Mesothelial cell of epicardium (in vitro differentiated cells): ENCODE measurements at places on chromosomes 2 and 18.

- no peak for DNase-seq
These were observed 94.8 kb downstream of the GFPT1 start for GRCh38 chr2:69292256-69292655.

GRCh38 chr18:43772907-43773306 lies 495.6 kb upstream of the SYT4 start:
- no peak for DNase-seq

DNA sequence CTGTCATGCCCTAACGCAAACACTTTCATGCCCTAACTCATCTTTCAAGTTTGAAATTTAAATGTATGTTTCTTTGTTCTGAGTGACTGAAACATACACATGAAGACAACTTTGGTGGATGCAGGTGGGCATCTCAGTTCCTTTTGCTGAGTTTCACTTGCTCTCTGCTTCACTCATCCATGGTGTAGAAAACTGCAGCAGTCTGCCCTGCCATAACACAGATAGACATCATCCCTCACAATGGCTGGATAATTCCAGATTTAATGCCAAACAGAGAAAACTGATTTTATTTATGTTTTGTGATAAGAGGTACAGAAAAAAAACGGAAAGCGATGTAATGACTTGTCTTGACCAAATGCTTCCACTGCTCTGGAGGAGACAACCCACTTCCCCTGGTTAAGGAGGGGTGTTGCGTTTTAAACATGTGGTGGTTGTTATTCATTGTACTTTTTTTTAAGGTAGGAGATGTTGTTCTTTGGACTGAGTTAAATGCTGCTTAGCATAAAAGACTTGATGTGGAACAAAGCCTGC lies 70.4 kb downstream of the RHBDD1 start:
- DNase-seq, result no peak

- no peak for DNase-seq
These were observed 69.2 kb downstream of the CD28 start for GRCh38 chr2:203775684-203776083.

GRCh38 chr2:23268467-23269263 lies 116.3 kb upstream of the KLHL29 start:
- no peak for DNase-seq

DNA sequence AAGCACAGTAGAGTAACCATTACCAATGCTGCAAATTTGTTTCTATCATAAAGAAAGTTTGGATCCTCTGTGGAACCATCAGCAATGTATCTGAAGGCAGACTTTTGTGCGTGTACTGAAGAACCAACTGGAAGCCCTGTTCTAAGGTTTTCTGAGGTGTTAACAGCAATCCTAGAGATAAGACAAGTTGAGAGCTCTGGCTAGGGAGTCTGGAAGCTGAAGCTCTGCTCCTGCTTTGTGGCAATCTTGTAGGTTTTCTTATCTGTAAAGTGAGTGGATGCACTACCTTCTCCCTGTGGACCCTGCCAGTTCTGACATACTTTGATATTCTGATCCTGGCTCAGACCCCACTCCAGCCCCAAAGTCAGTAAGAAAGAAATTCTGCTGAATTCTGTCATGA lies 171.2 kb upstream of the SLC14A2 start:
- no peak for DNase-seq

GRCh38 chr2:198232281-198232680 lies 427.9 kb downstream of the PLCL1 start:
- DNase-seq, result no peak

GRCh38 chr18:45670281-45670962 lies 53.6 kb upstream of the SLC14A1 start:
- no peak for DNase-seq

DNA sequence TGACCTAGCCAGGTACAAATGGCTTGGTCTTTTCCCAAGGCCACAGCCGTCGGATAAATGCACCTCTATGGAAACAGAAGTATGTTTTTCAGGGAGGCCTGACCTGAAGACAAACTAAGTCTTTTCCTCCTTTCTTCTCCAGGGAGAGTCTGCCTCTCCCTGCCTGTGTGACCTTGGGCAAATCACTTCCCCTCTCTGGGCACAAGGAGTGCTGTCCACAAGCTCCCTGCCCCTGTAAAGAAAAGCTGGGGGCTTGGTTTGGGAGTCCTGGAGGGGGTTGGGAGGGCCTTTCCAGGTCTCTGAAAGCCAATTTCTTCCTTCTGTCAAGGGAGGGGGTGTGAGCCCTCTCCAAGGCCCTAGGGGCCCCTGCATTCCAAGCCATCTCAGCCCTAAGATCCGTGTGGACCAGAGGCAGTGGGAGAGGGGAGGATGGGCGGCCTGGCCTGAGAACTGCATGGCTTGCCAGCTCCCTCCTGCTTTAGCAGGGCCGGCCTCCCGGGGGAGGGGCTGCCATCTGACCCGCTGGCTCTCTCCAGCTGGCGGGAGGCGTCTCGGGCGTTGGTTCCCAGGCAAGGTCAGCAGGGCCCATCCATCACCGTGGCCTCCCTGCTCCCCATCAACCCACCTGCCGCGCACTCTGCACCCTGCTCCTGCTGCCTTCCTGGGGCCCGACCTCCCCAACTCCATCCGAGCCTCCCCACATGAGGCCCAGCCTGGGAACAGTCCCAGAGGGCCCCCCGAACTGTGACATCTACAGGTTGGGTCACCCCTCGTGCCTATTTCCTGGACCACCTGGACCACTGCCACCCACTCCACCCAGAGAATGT lies 61.4 kb downstream of the SMAD7 start:
- no peak for DNase-seq

GRCh38 chr2:133927894-133928293 lies 326.0 kb upstream of the MGAT5 start:
- no peak for DNase-seq

GRCh38 chr2:239192456-239192855 lies 208.4 kb downstream of the HDAC4 start:
- peak; percentile 25 for DNase-seq

DNA sequence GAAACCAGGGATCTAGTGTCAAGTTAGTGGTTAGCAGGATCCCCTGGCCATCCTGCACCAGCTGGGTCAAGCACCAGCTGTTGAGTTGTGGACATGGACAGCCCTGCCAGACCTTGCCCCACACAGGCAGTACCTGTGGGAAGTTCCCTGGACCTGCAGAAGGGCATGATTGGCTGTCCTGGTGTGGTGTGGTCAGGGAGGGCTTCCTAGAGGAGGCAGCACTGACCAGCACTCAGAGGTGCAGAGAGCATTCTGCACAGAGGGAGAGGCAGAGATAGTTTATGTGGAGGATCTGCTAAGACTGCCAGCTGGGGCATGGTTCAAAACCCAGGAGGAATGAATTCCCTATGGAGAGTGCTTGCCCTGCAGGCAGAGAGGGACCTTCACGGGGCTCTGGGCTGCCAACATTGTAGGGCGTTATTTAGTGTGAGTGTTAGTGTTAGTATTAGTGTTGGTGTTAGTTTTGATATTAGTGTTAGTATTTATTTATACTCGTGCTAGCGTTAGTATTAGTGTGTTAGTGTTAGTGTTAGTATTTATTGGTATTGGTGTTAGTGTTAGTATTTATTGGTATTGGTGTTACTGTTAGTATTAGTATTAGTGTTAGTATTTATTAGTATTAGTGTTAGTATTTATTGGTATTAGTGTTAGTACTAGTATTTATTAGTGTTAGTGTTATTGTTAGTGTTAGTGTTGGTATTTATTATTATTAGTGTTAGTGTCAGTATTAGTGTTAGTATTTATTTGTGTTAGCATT lies 31.9 kb downstream of the TWIST2 start:
- no peak for DNase-seq

DNA sequence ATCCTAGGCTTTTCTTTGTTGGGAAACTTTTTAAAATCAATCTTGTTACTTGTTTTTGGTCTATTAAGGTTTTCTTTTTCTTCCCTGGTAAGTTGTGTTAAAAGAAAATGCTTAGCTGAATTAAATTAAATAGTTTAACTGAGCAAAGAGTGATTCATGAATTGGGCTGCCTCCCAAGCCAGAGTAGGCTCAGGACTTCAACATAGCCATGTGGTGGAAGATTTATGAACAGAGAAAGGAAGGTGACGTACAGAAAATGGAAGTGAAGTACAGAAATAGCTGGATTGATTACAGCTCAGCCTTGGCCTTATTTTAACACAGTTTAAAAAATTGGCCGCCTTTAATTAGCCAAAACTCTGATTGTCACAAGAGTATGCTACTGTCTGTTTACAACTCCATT lies 27.9 kb upstream of the GALNT5 start:
- no peak for DNase-seq

- no peak for DNase-seq
These were observed 56.7 kb downstream of the MALT1 start for GRCh38 chr18:58727776-58728500.

GRCh38 chr2:61707984-61708852 lies 145.6 kb downstream of the FAM161A start:
- DNase-seq, result no peak

GRCh38 chr2:209005371-209005770 lies 418.5 kb upstream of the MAP2 start:
- no peak for DNase-seq

GRCh38 chr2:71923887-71924533 lies 223.7 kb downstream of the CYP26B1 start:
- peak; percentile 68 for DNase-seq

DNA sequence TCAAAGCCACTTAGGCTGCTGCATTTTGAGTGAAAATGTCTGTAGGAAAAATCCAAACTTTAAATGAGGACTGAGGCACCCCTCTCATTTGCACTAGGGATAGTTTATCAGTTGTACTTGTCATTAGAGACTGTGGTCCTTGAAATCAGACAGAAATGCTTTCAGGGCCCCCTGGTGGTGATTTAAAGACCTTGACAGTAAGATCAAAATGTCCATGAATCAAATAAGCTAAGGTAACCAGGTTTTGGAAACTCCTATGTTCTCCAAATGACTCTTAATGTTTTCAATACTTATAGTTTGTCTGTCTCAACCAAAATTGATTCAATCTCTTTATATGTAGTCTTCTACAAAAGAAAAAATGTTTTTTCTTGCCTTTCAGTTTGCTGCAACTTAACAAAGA lies 28.8 kb upstream of the DDX18 start:
- DNase-seq, result no peak

DNA sequence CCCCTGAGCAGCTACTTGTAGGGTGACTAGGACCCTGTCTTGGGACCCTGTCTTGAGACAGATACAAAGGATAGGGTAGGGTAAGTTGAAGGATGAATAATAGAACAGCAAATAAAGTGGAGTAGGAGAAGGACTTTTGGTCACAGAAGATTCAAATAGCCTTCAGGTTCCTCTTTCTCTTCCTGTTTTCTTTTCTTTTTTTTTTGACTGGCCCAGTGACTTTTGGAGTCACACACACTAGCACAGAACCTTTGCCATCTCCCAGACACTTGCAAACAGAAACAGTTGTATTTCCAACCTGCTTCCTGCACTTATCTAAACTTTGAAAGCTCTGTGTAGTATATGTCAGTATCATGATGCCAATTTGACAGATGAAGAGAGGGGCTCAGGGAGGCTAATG lies 108.2 kb downstream of the TDRD15 start:
- no peak for DNase-seq

GRCh38 chr2:169464466-169464865 lies 14.8 kb upstream of the BBS5 start:
- DNase-seq, result no peak

- no peak for DNase-seq
These were observed 799 bp downstream of the CEP68 start for GRCh38 chr2:65057054-65057375.

- DNase-seq, result no peak
These were observed 8.9 kb upstream of the TMEM185B start for GRCh38 chr2:120231974-120232635.

GRCh38 chr2:235968616-235969324 lies 199.4 kb downstream of the GBX2 start:
- DNase-seq, result no peak

DNA sequence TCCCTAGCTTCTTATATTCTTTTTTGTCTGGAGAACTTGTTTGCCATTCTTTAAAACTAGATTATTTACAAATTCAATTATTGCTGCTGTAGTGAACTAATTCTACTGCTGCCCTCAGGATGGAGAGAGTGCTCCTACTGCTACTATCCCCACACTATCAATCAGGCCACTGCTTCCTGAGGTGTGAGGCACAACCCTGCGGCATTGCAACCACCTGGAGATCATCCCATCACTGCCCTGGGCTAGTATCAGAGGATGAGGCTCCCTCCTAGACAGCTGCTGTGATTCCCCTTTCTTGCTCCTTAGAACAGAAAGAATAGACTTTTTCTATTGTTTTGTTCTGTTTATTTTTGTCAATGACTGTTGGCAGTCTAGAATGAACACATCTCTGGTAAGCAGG lies 146.6 kb downstream of the CDH19 start:
- DNase-seq, result no peak

DNA sequence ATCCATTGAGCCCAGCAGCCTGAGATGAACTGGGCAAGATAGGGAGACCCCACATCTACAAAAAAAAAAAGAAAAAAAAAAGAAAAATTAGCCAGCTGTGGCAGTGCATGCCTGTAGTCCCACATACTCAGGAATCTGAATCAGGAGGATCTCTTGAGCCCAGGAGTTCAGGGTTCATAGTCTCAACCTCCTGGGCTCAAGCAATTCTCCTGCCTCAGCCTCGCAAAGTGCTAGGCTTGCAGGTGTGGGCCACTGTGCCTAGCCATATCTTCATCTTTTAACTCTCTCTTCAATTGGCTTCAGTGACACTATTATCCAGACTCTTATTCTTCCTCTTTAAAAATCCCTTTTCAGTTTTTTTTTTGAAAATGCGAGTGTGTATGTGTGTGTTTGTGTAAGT lies 28.5 kb upstream of the YES1 start:
- no peak for DNase-seq

GRCh38 chr18:8329186-8329771 lies 280.0 kb upstream of the RAB12 start:
- no peak for DNase-seq

DNA sequence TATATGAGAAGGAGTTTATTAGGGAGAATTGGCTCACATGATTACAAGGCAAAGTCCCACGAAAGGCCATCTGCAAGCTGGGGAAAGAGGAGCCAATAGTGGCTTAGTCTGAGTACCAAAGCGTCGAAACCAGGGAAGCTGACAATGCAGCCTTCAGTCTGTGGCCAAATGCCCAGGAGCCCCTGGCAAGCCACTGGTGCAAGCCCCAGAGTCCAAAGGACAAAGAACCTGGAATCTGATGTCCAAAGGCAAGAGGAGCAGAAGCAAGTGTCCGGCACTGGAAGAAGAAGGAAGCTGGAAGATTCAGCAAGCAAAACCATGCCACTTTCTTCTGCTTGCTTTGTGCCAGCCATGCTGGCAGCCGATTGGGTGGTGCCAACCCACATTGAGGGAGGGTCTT lies 74.3 kb upstream of the NPAS2 start:
- no peak for DNase-seq

GRCh38 chr2:20042531-20042930 lies 8.9 kb downstream of the LAPTM4A start:
- no peak for DNase-seq

GRCh38 chr2:43774617-43775016 lies 778 bp downstream of the DYNC2LI1 start:
- DNase-seq, result no peak

DNA sequence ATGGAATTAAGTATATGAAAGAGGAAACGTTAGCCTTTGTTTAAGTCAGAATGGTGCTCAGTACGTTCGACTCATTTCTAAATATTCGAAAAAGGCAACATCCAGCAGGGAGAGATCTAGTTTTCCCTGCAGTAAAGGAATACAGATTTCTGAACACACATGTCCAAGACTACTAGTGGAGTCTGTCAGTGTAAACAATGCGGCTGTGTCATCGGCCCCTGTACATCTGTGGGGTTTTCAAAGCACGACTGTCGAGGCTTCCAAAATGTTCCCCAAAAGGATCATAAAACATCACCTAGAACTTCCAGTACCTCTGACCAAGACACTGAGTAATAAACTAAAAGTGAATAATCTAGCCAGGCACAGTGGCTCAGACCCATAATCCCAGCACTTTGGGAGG lies 112.8 kb downstream of the ZNF516 start:
- DNase-seq, result no peak
